Brain (organoid and tissue), 16 donors: ENCODE measurements at places on chromosomes 12 and 14. TPM values are rescaled to one million over a fixed set of nuclear protein-coding genes. Genes with fewer than 3 reads are reported as not detected.

The PLXNC1 gene
- 2.2 TPM for polyA plus RNA-seq

The RERG gene
- 6.2 TPM for polyA plus RNA-seq

The SPPL3 gene
- polyA plus RNA-seq: 52.9 TPM

The KRT72 gene
- polyA plus RNA-seq: not detected

The MUCL1 gene
- polyA plus RNA-seq: not detected

The PTPRO gene
- polyA plus RNA-seq: 16.0 TPM

The IL22 gene
- not detected for polyA plus RNA-seq

The OR6C2 gene
- polyA plus RNA-seq: not detected

The COX6A1 gene
- polyA plus RNA-seq: 1,091 TPM

The PAX9 gene
- 2.8 TPM for polyA plus RNA-seq

The OAS2 gene
- 6.9 TPM for polyA plus RNA-seq

The TOMM20L gene
- polyA plus RNA-seq: not detected

The KRT5 gene
- 0.20 TPM for polyA plus RNA-seq

The TRIM9 gene
- polyA plus RNA-seq: 51.7 TPM

The ASCL1 gene
- 368 TPM for polyA plus RNA-seq

The ENDOU gene
- 0.80 TPM for polyA plus RNA-seq

The CLEC4A gene
- not detected for polyA plus RNA-seq

The MSRB3 gene
- polyA plus RNA-seq: 2.8 TPM

The SLCO1A2 gene
- polyA plus RNA-seq: 8.1 TPM

The SLCO1B3 gene
- polyA plus RNA-seq: not detected

The TEAD4 gene
- 6.1 TPM for polyA plus RNA-seq

The PIANP gene
- 63.9 TPM for polyA plus RNA-seq

The AHNAK2 gene
- 6.6 TPM for polyA plus RNA-seq

The SERPINA10 gene
- not detected for polyA plus RNA-seq

The GPRC5D gene
- not detected for polyA plus RNA-seq

The CABP1 gene
- polyA plus RNA-seq: 103 TPM

The DPY19L2 gene
- polyA plus RNA-seq: 3.7 TPM

The RPS26 gene
- polyA plus RNA-seq: 755 TPM

The PPM1H gene
- 31.5 TPM for polyA plus RNA-seq

The CLMN gene
- 10.7 TPM for polyA plus RNA-seq

The ACOT4 gene
- polyA plus RNA-seq: 2.4 TPM

The SPX gene
- 5.8 TPM for polyA plus RNA-seq

The NTF3 gene
- polyA plus RNA-seq: 2.1 TPM

The SDR9C7 gene
- not detected for polyA plus RNA-seq

The TMEM253 gene
- 0.29 TPM for polyA plus RNA-seq

The KRT77 gene
- not detected for polyA plus RNA-seq

The LRRK2 gene
- 0.76 TPM for polyA plus RNA-seq

The FKBP11 gene
- 2.8 TPM for polyA plus RNA-seq

The FOXN4 gene
- polyA plus RNA-seq: 9.0 TPM

The CIDEB gene
- 26.2 TPM for polyA plus RNA-seq

The CATSPERB gene
- polyA plus RNA-seq: not detected

The CELA1 gene
- not detected for polyA plus RNA-seq

The A2M gene
- 210 TPM for polyA plus RNA-seq

The BATF gene
- 0.36 TPM for polyA plus RNA-seq

The ACSM4 gene
- polyA plus RNA-seq: not detected
